RKO (cell line): ENCODE measurements at places on chromosomes 16 and 17.

GRCh38 chr17:57174591-57174990, 81.7 kb upstream of the MSI2 start:
- DNase-seq: no peak

- peak; percentile 32 for DNase-seq
These were observed 17.7 kb downstream of the SIAH1 start for GRCh38 chr16:48367441-48368049.

GRCh38 chr16:89884041-89884421, 10.6 kb downstream of the TCF25 start:
- DNase-seq: no peak

DNA sequence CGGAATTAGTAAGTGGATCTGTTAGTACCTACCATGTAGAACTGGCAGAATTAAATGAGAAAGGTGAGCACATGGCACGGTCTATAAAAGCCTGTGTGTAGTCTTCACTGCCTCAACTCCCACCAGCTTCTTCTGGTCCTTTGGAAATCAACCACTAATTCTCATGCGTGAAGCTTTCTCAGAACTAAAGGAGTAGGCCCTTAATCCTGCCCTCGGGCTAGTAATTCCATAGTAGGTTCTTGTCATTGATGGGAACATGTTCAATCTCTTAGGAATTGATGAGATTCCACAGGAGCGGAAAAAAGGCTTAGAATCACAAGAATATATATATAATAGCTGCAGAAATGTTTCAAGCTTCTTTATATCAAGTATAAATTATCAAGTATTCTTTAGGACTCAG, 21.7 kb downstream of the CDR2 start:
- DNase-seq: no peak

- DNase-seq: peak; percentile 87
These were observed 1.3 kb upstream of the SOCS1 start for GRCh38 chr16:11257131-11257938.

- no peak for DNase-seq
These were observed 6.1 kb downstream of the MNT start for GRCh38 chr17:2394775-2395201.

DNA sequence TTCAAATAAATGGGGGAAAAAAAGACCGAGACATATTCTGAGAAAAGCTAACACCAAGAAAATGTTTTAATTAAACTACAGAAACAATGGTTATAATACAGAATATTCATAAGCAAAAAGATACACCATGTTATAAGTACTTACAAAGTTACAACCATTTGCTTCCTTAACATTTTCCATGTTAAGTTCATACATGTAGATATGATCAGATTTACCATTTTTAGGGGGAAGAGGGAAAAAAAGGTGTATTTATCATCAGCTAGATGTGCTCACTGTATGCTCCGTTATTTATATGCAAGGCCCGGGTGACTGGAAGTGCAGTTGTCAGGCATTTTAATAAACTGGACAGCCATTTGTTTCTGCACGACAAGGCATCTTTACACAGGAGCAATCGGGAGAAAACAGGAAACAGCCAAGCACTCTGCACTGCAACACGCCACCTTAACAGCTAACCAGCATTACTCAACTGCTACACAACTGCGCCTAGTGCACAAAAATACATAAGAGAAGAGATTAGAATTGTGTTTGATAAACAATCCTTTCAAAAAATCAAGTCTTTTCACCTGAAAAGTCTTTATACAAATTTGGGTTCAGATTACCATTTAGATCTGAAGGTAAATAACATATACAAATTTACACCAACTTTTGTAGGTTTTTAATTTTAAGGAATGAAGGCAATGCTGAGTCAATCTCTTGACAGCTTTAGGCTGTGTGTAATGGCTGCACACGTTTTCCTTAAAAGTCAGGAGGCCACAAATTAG, 2.9 kb downstream of the SRSF2 start:
- peak; percentile 78 for DNase-seq

DNA sequence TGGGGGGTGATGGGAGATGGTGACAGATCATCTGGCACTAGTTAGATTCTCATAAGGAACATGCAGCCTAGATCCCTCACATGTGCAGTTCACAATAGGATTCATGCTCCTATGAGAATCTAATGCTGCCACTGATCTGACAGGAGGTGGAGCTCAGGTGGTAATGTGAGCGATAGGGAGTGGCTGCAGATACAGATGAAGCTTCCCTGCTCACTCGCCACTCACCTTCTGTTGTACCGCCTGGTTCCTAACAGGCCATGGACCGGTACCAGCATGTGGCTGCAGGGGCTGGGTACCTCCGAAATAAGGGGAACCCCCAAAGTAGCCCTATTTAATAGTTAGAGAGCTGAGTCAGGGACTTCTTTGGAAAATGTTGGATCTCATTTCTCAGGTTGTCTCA, 60.4 kb downstream of the GPRC5B start:
- no peak for DNase-seq

- DNase-seq: no peak
These were observed 2.2 kb downstream of the KCNH6 start for GRCh38 chr17:63525190-63525946.

DNA sequence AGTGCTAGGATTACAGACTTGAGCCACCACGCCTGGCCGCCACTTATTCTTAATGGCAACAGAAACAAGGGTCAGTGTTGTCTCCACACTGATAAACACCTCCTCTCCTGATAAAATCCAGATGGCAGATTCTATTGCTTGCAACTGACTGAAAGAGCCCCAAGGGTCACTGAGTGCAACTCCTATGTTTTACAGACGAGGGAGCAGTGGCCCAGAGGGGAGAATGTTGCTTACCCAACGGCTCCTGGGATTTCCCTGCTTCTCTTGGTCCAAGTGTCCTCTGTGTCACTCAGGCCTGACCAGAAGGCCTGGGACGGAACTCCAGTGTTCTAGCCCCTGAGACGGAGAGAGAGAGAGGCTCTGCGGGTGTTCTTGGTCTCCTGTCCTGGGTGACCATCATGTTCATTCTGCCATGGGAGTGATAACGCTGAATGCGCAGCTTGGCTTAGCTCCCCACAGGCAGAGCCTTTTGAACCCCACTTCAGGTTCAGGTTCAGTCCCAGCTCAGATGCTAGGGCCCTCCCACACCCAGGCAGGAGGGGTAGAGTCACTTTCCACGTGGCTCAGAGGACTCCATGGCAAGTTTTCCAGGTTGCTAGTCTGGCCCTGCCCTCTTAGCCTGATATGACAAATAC, 77.3 kb upstream of the NLRP1 start:
- DNase-seq: no peak
